NCI-H524 (cell line): ENCODE measurements at places on chromosomes 7 and 10.

DNA sequence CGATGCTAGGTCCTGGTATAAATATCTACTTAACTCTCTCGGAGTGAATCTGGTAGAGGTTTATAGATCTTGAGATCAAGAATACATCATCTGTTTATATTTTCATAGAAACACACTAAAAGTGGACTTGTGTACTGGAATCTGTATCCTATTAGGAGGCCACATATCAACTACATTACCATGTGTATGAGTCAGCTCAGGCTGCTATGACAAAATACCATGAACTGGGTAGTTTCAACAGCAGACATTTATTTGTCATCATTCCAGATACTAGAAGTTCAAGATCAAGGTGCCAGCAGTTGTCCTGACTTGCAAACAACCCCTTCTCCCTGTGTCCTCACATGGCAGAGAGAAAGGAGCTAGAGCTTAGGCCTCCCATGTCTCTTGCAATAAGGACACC lies 113.9 kb upstream of the PFKP start:
- no peak for DNase-seq

DNA sequence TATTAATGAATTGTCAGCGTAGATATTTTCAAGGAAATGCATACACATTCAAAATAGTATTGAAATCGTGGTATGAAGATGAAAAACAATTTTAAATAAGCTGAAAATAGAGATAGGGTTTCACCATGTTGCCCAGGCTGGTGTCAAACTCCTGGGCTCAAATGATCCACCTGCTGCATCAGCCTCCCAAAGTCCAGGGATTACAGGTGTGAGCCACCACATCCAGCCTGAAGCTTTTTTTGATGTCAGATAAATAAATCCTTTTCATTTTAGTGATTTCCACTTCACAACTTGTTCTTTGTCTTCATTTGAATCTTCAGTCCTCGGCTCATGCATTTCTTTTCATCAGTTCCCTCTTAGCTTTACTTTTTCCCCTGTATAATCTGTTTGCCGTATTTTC lies 4.6 kb downstream of the CDK13 start:
- no peak for DNase-seq

- DNase-seq, result no peak
These were observed 120.0 kb upstream of the SAMD8 start for GRCh38 chr10:74991435-74991834.

GRCh38 chr7:113809581-113809980 lies 109.2 kb downstream of the PPP1R3A start:
- no peak for DNase-seq

DNA sequence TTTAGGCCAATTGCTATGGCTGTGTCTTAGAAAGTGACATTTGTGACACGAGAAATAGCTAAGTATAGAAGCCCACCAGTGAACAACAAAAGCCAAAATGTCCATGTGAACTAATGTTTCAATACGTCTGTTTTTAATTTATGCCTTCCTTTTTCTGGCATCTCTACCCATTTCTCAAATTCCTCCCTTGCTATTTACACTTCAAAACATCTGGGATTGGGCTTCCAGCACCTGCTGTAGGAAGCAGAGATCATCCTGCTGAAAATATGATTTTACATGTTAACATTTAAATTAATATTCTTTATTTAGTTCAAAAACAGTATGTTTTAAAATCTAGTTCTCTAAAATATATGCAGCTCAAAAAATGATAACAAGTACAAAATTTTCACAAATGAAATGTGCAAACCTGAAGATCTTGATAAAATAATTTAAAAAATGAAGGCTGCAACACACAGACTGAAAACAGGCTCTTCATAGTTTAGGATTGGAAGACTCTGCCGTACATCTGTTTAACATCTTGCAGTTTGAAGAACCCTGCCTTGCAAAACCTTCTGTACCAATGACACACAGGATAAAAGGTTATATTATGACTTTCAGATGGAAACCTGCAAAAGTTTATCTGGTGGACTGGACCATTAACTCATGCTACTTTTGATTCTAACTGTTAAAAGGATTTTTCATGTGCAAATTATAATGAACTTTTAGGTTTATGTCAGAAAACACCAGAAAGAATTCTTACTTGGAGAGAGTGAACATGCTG lies 408.4 kb downstream of the SUGCT start:
- DNase-seq, result no peak

DNA sequence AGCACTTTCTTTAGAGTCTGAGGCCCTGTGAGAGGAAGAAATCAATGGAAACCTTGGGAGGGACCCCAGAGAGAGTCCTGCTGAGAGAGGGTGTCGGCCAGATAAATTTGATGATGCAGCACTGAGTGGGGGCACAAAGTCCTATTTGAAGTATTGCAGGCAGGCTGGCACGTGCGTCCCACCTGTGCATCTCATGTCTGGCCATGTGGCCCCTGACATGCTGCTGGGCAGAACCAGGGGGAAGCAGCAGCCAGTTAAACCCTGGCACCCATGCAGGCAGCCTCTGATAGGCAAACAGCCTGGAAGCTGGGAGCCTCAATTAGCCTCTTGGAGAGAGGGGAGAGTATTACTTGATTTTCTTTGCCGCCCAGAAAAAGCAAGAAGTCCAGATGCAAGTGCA lies 180.9 kb downstream of the PLXNA4 start:
- no peak for DNase-seq

- DNase-seq, result no peak
These were observed 22.2 kb downstream of the GSAP start for GRCh38 chr7:77393954-77394353.

- no peak for DNase-seq
These were observed 141.5 kb upstream of the NRG3 start for GRCh38 chr10:81733542-81733941.

DNA sequence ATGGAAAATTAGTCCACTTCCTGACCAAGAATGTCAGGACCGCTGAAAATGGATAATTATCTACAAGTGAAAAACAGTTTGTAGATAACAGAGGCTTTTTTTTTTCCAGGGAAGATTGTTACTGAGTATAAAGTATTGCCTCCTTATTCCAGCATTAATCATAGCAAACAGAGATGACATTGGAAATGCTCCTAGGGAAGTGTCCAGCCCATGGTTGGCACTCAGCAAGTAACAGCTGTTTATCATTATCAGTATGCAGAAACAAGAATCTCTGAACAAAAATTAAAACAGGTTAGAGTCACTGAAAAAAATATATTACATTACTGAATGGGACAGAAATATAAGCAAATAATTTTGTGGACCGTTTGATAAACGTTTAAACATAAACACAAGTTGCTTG lies 14.6 kb downstream of the FGL2 start:
- no peak for DNase-seq

DNA sequence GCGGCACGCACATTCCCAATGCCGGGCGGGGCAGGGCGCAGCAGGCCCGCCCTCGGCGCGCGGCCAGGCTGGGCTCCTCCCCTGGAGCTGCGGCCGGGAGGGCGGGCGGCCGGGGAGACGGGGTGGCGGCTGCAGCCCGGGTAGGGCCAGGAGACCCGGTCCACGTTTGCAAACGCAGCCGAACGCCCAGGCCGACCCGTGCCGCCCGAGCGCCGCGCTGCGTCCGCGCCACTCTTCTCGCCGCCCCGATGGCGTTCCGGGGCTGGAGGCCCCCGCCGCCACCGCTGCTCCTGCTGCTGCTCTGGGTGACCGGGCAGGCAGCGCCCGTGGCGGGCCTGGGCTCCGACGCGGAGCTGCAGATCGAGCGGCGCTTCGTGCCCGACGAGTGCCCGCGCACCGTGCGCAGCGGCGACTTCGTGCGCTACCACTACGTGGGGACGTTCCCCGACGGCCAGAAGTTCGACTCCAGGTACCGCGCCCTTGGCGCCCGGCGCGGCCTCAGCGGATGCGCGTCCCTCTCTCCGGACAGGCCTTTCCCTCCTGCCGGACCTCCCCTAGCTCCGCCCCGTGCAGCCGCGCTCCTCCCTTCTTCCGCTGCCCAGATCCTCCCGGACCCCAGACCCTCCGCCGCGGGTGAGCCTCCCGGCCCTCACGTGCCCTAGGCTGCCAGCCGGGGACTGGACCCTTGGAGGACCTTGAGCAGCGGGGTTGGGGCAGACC lies at the start of gene FKBP9:
TSS of gene FKBP9 (plus strand) at position 115 of the 720 bp plus-strand sequence. CDS start at position 249, 134 bp downstream.
- DNase-seq, result peak; percentile 70

DNA sequence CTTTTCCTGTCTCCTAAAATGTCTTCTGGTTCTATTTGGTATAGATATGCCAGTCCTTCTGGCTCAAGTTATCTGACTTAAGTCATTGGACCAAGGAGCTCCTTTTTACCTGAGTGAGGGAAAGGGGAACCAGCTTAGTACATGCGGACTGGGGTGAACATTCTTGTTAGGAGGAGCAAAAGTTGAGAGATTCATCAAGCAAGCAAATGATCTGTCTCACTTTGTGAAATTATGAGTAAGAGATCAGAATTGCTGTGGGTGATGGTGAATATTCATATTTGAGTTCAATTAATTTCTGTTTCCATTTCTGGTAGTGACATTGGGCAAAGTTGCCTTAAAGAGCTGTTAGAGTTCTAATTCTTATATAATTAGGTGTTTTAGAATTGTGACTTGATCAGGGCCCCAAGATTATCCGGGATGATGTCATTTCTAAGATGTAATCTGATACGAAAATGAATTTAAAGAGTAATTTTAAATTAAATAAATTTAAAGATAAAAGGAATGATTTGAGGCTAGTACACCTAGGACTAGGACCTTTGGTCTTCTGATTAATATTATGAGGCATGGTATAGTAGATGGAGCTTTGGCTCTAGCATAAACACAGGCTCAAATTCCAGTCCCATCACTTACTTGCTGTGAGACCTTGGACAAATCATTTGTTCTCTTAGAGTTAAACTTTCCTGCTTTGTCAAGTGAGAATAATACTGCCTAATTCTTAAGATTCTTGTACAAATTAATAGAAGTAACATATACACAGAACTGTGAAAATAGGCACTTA lies 60.4 kb upstream of the STRIP2 start:
- no peak for DNase-seq

DNA sequence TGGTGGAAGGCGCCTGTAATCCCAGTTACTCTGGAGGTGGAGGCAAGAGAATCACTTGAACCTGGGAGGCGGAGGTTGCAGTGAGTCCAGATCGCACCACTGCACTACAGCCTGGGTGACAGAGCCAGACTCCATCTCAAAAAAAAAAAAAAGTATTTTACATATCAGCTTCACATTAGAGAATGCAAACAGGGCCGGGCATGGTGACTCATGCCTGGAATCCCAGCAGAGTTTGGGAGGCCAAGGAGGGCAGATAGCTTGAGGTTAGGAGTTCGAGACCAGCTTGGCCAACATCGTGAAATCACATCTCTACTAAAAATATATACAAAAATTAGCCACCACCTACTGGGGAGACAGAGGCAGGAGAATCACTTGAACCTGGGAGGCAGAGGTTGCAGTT lies 31.6 kb downstream of the USP54 start:
- no peak for DNase-seq

DNA sequence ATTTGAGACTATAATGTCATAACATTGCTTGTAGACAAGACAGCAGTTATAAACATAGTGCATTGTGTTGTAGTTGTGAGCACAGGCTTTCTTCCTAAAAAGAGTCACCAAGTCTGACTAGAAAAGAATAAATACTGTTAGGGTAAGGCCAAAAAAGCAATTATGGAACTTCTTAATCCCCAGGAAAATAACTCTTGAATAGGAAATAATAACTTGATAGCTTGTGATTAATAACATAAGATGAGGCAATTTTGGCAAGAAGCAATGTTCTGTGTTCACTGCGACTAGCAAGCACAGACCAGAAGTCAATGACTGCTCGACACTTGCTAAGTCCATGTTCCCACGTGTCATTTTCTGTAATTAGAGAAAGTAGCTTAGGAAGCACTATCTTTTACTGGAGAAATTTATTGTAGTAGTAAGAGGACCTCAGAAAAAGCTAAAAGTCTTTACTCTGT lies 97.1 kb downstream of the AGMO start:
- DNase-seq, result no peak

GRCh38 chr7:105020926-105021325 lies 6.9 kb downstream of the KMT2E start:
- no peak for DNase-seq

- no peak for DNase-seq
These were observed 83.2 kb upstream of the SGCE start for GRCh38 chr7:94739180-94739579.

GRCh38 chr7:128395748-128396147 lies 14.0 kb downstream of the IMPDH1 start:
- DNase-seq, result no peak

DNA sequence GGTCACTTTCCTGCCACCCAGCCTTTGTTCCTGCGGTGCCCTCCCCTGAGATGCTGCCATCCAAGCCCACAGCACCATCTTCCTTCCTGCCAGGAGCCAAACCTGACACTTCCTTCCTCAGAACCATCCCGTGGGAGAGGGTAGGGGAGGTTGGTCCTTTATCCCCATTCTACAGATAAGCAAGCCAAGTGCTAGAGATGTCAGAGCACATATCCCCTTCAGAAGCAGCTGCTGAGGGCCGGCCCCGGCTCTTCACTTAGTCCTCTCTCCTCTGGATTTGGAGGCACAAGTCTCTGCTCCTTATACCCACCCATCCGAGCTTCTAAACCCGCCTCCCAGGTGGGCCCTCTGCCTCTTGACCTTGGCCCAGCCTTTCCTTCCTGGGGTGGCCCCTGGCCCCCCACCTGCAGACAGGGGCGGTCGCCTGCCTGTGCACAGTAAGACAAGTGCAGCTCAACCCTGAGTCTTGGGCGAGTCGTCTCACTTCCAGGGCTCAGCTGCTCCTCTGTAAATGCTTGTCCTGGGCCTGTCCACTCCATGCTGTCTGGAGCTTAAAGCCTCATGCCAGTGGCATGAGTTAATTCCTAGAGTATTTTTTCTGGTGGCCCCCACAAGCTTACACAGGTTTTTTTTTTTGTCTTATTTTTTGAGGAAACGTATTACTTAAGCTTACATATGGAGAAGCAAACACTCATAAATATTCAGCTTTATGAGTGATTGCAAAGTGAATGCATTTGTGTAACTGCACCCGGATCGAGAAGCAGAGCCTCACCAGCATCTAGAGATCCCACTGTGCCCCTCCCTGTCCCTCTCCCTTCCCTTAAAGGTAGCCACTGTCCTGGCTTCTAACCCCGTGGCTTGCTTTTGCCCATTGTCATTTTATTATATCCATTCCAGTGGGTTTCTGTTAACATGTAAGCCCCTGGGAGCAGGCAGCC lies 125.1 kb downstream of the CDH23 start:
- no peak for DNase-seq
